Cerebellum (tissue), 4 donors: ENCODE measurements at places on chromosomes 1 and 21. TPM values are rescaled to one million over a fixed set of nuclear protein-coding genes. Genes with fewer than 3 reads are reported as not detected.

GRCh38 chr1:16367258-16367967, 371 bp downstream of the SZRD1 start:
- DNase-seq = peak; percentile 84

The G0S2 gene
- 1.2 TPM for total RNA-seq

The RIPPLY3 gene
- total RNA-seq = 0.73 TPM

GRCh38 chr1:68051475-68051874, 1.0 kb upstream of the DIRAS3 start:
- no peak for DNase-seq
